ENCODE measurements at places on chromosomes 6 and 20.

DNA sequence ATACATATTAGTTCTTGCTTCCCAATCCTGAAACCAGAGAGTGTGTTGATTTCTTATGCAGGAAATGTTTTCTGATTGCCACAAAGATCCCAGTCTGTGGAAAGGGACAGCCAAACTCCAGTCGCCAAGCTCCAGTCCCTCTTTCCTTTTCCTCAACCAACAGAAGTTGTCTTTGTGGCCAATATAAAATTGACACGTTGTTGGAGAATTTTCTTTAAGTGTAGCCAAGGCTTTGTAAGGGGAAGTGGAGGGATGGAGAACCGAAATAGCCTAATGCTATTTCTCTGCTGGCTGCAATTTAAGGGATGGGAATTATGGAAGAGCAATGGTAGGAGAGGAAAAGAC lies 5.4 kb downstream of the ADGRB3 start:
- no peak for DNase-seq

DNA sequence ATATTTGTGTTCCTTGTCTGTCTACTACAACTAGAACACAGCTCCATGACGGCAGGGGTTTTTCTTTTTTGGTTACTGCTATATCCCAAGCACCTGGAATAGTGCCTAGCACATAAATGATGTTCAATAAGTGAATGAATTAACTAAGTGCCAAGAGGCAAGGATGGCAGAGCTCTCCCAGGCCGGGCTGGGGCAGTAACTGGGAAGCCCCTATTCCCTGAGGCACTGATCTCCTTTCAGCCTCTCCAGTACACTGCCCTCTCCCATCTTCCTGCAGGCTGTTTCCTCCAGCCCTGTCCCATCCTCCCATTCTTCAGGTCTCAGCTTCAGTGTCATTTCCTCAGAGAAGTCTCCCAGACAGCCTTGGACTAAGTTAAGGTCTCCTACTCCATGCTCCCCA lies 29.0 kb upstream of the SPDEF start:
- no peak for DNase-seq

- no peak for DNase-seq
These were observed 102.8 kb downstream of the NRSN1 start for GRCh38 chr6:24228681-24229255.

DNA sequence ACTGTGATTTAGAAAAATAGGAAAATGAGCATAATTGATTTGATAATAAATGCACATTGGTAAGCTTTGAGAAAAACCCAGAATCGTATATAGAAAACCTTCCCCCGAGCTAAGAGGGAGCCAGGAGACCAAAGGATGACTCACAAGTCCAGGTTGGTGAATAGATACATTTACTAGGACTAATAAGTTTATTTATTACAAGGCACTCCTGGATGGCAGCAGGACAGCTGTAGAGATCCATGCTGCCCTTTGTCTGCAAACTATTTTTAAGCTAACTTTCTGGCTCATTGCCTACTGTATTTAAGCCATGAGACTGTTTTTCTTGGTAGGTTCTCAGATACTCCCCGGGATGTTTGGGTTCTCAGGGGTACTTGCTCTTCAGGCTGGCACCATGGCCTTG lies 13.4 kb downstream of the CASP8AP2 start:
- DNase-seq, result no peak

DNA sequence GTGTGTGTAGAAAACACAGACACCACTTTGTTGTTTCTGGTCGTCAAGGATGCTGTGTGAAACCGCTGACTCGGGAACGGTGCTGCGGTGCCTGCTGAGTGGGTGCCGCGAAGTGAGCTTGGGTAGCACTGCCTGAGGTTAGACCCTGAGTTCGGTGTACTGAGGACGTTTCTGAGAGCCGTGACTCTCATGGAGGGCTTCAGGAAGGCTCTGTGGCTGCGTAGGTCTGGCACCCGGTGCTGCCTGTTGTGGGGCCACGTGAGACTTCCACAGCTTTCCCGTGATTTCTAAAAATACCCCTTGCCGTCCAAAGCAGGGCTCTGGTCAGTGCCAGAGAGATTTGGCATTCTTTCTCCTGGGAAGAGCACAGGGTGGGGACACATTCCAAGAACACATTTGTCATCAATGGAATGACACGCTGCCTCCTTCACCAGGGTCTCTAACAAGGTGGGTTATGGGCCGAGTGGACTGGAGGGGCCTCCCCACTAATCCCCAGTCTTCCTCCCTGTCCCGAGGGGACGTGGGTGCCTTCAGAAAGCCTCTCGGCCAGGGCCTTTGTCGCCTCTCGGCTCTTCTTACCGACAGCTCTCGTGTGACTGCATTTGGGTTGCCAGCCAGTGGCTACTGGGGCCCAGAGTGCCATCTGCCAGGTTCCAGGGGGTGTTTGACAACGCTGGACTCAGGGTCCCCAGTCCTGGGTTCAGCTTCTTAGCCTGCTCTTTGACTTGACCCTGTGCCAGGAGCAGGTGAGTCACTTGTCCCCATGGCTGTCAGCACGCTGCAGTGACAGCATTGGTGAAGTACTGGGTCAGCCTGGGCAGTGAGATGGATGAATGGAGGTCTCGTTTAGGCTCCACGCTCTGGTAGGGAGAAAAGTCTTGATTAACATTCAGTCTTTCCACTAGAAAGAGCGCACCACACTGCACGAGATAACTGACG lies 62.2 kb downstream of the SYNJ2 start:
- DNase-seq, result no peak

DNA sequence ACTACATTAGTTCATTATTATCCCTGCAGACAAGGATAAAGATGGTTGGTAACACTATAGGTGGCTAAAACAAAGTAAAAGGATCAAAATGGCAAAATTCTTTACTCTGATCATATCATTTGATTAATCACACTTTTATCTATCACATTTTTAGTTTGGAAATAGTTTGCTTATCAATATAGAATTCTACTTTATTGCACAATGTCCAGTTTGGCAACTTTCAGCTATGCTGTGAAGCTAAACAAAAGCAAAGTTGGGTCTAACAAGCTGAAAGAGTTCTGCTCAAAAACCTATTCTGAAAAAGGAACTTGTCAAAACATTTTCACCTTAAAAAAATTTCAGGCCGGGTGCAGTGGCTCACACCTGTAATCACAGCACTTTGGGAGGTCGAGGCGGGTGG lies 7.9 kb upstream of the LATS1 start:
- no peak for DNase-seq

DNA sequence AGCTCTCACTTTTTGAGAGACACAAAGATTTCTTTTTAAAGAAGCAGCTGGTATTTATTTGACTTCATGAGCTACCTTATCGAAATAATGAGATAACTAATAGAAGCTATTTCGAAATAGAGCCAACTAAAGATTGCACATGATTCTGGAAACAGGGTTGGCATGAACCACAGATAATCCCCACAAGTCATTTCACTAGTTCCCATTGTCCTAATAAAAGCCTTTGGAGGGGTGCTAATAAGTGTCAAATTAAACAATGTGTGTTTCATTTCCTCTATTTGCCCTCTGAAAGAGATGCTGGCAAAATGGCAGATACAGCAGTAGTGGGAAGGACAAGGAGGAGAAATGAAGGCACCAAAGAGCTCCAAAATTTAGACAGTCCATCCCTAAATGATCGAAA lies 78.6 kb upstream of the RIPOR2 start:
- no peak for DNase-seq

DNA sequence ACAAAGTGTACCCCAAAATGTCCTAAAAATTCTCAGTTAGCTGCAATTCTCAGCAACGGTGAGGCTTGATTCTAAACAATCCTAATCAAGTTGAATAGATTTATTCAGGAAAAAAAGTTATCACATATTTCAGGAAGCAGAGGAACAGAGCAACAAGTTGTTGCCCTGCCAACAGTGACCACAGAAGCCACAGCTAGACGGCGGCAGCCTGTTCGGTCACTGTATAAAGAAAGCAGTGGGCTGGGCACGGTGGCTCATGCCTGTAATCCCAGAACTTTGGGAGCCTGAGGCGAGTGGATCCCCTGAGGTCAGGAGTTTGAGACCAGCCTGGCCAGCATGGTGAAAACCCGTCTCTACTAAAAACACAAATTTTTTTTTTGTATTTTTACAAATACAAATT lies 171.2 kb upstream of the BMP5 start:
- no peak for DNase-seq

- DNase-seq, result no peak
These were observed 19.2 kb upstream of the MRPS10 start for GRCh38 chr6:42236682-42237473.

- no peak for DNase-seq
These were observed 256.6 kb downstream of the TBC1D7 start for GRCh38 chr6:13071550-13072345.

GRCh38 chr6:17226786-17227233 lies 54.4 kb upstream of the RBM24 start:
- DNase-seq, result no peak

DNA sequence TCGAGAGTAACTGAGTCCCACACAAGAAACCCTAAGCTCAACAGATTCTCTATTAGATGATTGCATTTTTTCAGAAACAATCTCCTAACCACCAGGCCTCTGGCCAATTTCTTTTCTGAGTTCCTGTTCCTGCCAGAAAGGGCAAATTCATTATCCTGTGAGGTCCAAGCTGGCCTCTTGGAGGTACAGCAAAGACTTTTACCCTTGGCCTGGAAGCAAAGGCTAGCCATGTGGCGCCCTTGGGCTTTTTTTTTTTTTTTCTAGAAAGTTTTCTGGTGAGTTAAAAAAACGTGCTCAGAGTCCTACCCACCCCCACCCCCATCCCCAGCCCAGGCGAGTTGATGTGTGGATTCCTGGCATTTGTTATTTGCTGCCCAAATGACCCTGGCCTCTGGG lies 59.0 kb upstream of the EEF1A1 start:
- DNase-seq, result peak; percentile 47

GRCh38 chr6:128492386-128492785 lies 28.0 kb downstream of the PTPRK start:
- DNase-seq, result no peak

DNA sequence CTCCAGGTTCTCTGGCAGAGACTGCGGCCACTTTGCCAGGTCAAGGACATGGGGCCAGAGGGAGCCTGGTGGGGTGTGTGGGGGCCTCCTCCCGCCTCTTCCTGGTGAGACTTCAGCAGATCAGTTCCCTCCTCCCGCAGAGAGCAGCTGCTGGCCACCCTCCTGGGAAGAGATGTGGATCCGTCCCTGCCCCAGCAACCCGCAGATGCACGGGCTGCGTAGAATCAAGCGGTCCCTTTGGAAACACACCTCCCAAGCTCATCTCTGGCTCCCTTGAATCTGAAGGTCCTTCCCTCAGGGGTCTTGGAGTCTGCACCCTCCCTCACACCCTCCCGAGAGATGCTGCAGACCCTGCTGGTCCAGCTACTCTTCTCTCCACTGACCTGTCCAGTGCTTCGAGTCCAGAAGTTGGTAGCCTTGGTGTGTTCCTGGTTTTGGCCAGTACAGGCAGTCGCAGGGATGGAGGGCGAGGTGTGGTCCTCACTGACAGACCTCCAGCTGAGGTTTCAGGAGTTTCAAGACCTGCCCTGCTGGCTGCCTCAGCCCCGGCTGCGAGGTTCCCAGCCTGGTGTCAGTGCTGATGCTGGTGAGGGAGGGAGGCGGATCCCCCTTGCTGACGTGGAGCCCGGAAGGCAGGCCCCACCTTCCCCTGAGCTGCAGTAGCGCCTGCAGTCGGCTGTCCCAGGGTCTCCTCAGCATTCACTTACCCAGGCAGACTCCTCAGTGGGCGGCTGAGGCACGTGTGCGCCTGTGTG lies at the start of gene NPBWR2:
NPBWR2 (minus strand) TSS at position 585 of the 755 bp plus-strand sequence. CDS start 734 bp downstream, outside the sequence.
- DNase-seq, result no peak

GRCh38 chr20:16942756-16943155 lies 194.6 kb downstream of the OTOR start:
- DNase-seq, result no peak

GRCh38 chr6:127845242-127845641 lies 55.6 kb downstream of the THEMIS start:
- DNase-seq, result no peak

GRCh38 chr6:166608774-166609173 lies 18.3 kb downstream of the RPS6KA2 start:
- DNase-seq, result no peak

GRCh38 chr6:169725125-169726048 lies 1.1 kb upstream of the PHF10 start:
- no peak for DNase-seq

- DNase-seq, result no peak
These were observed 35.8 kb downstream of the RREB1 start for GRCh38 chr6:7143476-7143974.

DNA sequence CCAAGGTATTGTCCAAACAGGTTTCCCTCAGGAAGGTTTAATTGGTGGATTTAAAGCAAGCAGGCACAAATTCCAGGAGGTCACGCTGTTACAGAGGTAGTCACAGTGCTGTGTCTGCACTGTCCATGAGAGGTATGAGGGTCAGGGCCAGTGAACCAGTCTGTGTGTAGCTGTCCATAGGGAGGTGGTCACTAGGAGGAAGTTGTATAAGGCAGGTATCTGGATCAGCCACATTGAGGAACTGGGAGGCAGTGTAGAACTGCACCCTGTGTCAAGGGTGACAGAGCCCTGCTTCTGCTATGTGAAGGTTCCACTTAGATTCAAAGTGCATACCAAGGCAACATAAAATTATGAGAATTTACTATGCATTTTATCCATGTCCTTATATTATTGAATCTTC lies 73.3 kb downstream of the MAP3K4 start:
- DNase-seq, result no peak

DNA sequence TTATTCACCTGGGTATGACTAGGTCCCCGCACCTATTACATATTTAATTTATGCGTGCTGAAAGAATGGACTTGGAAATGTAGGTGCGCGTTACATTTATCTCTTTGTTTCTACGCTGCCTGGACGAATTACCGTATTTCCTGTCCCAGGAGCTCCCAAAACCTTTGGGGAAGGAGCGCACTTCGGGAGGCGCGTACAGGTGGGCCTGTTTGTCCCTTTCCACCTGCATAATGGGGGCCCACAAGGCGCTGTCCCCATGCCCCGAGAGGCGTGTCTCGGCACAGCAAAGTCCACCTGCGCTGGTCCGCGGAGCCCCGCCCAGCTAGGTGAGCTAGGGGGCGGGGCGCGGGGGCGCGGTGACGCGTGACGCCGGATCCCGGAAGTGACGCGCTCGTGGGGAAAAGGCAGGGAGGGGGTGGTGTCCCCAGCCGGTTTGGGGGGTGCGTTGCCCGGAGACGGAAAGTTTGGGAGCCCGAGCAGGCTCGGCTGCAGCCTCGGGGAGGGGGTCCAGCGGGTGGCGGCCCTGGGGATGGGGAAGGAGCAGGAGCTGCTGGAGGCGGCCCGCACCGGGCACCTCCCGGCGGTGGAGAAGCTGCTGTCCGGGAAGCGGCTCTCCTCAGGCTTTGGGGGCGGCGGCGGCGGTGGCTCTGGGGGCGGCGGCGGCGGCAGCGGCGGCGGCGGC lies at the start of gene ANKS1A:
ANKS1A (plus strand) TSS at position 382 of the 682 bp plus-strand sequence; CDS start at position 530, 148 bp downstream.
- peak; percentile 37 for DNase-seq

GRCh38 chr6:2626401-2626800 lies 124.3 kb downstream of the MYLK4 start:
- no peak for DNase-seq

Measured in GOT3 (cell line).